NCI-H1436 treated with DMSO at 0.1 percent for 48 hours (cell line): ENCODE measurements at places on chromosomes 1 and 21.

- DNase-seq, result no peak
Measured at GRCh38 chr1:62796221-62796620, 12.3 kb downstream of the ATG4C start.

DNA sequence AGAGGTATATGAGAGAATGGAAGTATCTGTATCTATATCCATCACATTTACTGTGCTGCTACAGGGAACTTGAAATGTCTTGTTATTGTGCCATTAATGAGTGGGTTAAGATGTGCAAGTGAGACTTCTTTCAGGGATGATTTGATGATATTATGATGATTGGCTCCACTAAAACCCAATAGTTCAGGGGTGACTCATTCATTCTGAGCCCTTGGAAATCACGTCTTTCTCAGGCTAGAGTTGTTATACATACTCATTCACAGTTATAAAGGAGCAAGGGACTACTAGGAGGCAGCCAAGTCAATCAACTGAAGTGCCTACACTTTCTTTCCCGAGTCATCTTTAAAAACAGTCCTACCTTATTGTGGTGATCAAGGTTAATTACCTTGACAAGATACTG is 1109.8 kb upstream of the B3GALT2 start:
- no peak for DNase-seq

- DNase-seq, result no peak
Measured at GRCh38 chr1:232597721-232598120, 32.2 kb downstream of the SIPA1L2 start.

- DNase-seq, result no peak
Measured at GRCh38 chr1:167773516-167773915, 51.7 kb downstream of the MPZL1 start.

GRCh38 chr1:58543260-58543659 is 3.3 kb downstream of the OMA1 start:
- DNase-seq, result no peak

GRCh38 chr1:111471012-111471411 is 2.8 kb upstream of the C1orf162 start:
- DNase-seq, result no peak

DNA sequence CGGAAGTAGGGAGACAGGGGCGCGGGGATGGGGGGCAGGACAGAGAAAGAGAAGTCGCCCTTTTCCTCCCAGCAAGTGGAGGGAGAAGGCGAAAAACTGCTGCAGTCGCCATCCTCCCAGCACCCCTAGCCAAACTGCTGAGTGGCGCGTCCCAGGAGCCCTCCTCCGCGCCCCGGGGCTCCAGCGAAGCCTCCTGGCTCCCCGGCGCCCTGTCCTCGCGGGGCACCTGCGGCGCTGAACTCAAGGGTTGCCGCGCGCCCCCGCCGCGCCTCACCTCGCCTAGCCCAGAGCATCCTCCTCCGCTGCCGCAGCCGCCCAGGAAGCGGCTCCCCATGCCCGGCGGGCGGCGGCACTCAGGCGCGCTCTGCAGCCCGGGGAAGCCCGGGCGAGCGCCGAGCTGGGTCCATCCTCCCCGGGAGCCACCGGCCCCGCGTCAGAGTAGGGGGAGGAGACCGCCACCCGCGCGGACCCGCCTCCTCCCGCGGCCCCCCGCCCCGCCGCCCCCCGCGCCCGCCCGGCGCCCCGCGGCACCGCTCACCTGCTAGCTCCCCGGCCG is at the start of gene DAB1:
Gene DAB1 (minus strand): TSS at position 405 of the 556 bp plus-strand sequence. CDS start 133,030 bp downstream, outside the sequence.
- no peak for DNase-seq

- DNase-seq, result no peak
Measured at GRCh38 chr1:163145435-163145834, 57.3 kb downstream of the RGS5 start.
